ENCODE measurements at places on chromosomes 3 and 15.

DNA sequence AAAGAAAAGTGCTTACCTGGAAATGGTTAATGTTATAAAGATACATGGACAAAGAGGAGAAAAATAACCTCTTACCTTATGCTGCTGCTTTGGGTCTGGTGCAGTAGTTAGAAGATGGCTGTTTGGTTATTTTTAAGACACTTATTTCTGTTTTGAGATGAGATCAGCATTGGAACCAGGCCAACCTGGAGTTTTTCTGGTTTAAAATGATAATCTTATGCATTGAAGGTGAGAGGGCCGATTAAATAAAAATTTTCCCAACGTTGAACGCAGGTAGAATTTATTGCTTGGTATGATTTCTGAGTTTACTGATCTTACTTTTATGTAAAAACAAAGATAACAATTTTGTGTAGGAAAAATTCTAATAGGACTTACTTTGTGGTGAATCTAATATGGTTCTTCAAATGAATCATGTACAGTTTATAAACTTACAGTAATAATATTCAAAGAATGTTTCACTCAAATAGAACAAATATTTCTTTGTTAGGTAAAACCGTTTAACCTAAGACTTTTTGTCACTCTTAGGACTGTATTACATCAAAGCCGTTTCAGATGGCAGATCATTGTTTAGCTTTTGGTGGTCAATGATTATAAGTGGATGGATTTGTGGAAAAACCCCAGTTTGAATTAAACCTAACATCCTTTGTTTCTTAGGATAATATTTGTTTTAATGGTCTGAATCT lies 14.9 kb downstream of the UBE2E2 start:
- no peaks in the 10 kb centered on the region for H3K27me3 ChIP-seq
- DNase-seq = no peak
- H3K4me1 ChIP-seq = peaks cover 21% of the 10 kb centered on the region
- H3K36me3 ChIP-seq = no peaks in the 10 kb centered on the region
- H3K27ac ChIP-seq = no peak overlapping the region
- no peak overlapping the region for H3K4me3 ChIP-seq

- no peaks in the 10 kb centered on the region for H3K4me1 ChIP-seq
- no peak overlapping the region for H3K27ac ChIP-seq
- H3K4me3 ChIP-seq = no peak overlapping the region
- H3K27me3 ChIP-seq = no peaks in the 10 kb centered on the region
- H3K36me3 ChIP-seq = no peaks in the 10 kb centered on the region
Observed at GRCh38 chr3:36774052-36774451, 9.7 kb upstream of the DCLK3 start.

DNA sequence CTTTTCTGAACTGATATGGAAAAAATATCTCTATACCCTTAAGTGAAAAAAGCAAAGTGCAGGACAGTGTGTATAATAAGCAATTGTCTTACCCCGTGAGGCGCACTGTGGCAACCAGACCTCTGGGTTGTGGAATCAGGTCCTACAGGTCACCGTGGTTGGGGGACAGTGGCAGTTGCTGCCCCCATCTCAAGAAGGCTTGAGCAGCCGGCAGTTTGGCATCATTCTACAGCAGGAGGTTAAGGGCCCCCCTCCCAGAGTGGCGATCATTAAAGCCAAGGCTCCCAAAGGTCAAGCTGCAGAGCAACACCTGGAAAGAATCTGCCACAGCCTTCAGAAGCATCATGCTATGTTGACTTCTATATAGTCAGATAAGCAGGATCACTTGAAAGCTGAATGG lies 56.1 kb upstream of the HERC1 start:
- no peak overlapping the region for H3K27ac ChIP-seq
- no peak for DNase-seq
- no peaks in the 10 kb centered on the region for H3K4me1 ChIP-seq
- no peak overlapping the region for H3K4me3 ChIP-seq
- no peaks in the 10 kb centered on the region for H3K36me3 ChIP-seq

- no peak overlapping the region for H3K4me3 ChIP-seq
- H3K27ac ChIP-seq = no peak overlapping the region
- DNase-seq = no peak
- H3K36me3 ChIP-seq = no peaks in the 10 kb centered on the region
- H3K27me3 ChIP-seq = no peaks in the 10 kb centered on the region
Observed at GRCh38 chr3:116048991-116049390, 396.3 kb downstream of the LSAMP start.

Data from MM.1S (cell line).